Choroid plexus epithelial cell (primary cell): ENCODE measurements at places on chromosomes 13 and 19.

DNA sequence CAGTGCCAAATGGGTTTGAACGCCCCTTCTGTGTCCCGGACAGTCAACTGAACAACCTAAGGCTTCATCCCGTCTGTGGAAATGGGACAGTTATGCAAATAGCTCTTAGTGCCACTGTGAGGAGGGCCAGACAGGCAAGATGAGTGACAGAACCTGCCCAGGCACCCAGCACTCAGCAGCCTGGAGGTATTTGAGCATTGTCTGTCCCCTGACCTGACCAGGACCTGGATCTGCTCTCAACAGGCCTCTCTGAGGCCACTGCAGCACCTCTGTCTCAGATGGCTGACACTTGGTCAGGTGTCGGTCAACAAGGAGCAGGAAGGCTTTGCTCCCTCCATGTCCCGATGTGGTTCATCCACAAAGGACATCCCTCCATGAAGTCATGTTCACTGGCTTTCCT is 67.9 kb downstream of the CCDC70 start:
- no peak for DNase-seq

- DNase-seq: no peak
Measured at GRCh38 chr13:30303269-30303668, 4.1 kb downstream of the KATNAL1 start.

GRCh38 chr13:111897178-111897845 is 169.6 kb upstream of the SOX1 start:
- no peak for DNase-seq

DNA sequence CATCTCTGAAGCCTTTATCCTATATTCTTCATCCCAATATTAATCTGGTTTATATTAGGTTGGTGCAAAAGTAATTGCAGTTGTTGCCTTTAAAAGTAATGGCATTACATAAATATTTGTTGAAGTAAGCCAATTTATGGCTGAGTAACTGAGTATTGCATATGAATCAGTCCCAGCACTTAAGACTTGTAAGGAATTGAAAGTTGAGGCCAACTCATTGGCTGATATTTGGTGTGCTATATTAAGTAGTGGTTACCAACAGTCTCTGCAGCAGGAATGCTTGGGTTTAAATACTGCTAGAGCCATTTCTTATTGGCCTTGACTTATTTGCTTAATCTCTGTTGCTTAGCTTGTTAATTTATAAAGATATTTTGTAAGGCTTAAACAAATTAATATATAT is 460.7 kb downstream of the GPC6 start:
- DNase-seq: peak; percentile 12

- peak; percentile 97 for DNase-seq
Measured at GRCh38 chr13:67119481-67119894, 110.6 kb downstream of the PCDH9 start.

DNA sequence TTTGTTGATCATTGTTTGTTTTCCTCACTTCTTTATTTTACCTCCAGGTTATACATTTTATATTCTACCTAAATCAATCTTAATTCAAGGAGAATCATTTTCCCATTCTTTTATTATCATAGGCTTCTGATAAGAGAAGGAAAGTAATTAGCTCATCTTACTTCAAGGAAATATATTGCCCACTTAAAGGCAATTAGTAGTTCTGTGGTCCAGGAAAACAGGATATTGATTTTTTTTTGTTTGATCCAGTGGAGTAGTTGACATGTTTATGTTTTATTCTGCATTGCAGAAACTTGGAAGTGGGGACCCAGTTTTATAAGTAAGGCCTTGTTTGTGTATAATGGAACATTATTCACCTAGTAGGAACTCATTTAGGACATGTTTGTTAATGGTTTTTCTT is 390.6 kb downstream of the NDFIP2 start:
- DNase-seq: no peak

GRCh38 chr13:35979361-35979951 is 151.7 kb downstream of the DCLK1 start:
- DNase-seq: peak; percentile 98

GRCh38 chr13:107803822-107804495 is 411.4 kb downstream of the LIG4 start:
- no peak for DNase-seq

DNA sequence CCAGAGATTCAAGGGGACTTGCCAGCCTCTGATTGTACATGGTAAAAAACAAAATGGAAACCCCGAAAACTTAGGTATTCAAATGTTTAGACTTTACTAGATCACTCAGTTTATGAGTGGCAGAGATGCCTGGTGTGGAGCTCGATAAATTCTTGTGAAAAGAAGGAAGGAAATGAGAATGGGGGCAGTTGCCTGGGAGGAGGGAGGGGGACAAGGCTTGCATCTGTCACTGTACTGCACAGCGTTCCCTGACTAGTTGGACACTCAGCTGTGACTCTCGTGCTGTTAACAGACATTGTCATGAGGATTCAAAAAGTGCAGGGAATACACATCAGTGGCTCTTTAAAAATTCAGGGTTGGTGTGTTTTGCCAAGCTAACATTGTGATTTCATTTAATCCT is 232.9 kb downstream of the ZIC5 start:
- no peak for DNase-seq

- DNase-seq: no peak
Measured at GRCh38 chr13:111506125-111506524, 185.7 kb downstream of the TEX29 start.

GRCh38 chr19:14021474-14021873 is 6.5 kb upstream of the RLN3 start:
- no peak for DNase-seq

DNA sequence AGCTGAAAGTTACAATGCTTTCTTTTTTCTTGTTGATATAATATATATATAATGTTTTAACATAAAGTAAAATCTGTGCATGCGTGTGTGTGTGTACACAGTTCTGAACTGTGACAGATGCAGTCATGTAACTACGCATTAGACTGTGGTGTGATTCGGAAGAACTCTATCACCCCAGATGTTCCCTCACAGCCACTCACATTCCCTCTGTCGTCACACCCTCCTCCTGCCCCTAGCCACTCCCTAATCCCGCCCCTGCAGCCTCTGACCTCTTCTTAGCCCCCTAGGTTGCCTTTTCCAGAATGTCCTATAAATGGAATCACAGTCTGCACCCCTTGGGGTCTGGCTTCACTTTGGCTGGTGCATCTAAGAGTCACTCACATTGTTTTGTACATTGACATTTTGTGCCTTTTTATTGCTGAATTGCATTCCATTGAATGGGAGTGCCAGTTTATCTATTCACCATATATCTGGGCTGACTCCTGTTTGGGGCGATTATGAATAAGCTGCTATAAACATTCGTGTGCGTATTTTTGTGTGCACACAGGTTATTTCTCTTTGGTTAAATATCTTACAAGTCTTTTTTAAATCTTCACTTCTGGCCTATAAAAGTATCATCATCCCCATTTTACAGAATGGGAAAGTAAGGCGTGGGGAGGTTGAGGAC is 20.4 kb downstream of the DHRS12 start:
- DNase-seq: no peak

DNA sequence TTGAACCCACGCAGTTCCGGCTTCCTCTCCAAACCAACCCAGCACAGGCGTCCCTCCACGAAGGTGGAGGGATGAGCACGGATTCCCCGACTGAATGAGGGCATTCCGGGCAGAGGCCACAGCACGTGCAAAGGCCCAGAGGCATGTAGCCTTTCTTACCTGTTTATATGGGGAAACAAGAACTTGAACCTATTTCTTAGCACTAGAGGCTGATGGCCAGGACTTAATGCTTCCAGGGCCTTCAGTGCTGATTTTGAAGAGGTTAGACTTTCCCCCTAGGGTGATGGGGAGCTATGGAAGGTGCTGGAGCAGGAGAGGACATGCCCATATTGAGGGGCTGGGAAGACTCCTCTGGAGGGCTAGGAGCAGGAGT is 2.0 kb downstream of the MAST3 start:
- DNase-seq: no peak

DNA sequence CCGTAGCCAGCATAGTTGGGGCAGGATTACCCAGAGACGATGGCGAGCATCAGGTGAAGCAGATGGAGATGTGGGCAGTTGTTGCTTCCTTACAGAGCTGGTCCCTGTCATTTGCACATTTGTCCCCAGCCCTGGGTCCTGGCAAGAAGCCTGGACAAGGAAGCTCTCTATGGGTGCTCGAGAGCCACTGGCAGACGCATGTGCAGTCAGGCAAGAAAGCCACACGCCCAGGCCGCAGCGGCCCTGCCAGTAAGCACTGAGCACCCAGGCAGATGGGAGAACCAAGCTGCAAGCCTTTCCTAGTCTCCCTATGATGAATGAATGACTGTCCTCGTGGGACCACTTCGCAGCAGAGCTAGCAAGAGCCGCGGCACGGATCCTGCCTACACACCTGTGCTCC is 182.8 kb downstream of the FOXO1 start:
- no peak for DNase-seq

DNA sequence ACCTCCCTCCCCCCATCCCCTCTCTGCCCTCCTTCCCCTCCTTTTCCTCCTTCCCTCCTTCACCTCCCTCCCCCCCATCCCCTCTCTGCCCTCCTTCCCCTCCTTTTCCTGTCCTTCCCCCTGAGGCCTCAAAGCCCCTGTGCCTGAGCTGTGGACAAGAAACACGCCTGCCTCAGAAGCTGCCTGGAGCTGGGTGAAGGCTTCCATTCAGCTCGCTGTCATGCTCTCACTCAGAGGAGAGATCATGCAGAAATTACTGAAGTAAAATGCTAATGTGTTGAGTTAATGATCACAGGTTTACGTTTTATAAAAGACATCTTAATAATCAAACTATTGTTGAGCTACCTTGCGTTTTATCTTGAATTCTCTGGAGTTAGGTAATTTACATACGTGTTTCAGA is 114.5 kb downstream of the ATP11A start:
- DNase-seq: no peak

GRCh38 chr19:18289471-18290301 is 8.3 kb upstream of the JUND start:
- DNase-seq: peak; percentile 43

DNA sequence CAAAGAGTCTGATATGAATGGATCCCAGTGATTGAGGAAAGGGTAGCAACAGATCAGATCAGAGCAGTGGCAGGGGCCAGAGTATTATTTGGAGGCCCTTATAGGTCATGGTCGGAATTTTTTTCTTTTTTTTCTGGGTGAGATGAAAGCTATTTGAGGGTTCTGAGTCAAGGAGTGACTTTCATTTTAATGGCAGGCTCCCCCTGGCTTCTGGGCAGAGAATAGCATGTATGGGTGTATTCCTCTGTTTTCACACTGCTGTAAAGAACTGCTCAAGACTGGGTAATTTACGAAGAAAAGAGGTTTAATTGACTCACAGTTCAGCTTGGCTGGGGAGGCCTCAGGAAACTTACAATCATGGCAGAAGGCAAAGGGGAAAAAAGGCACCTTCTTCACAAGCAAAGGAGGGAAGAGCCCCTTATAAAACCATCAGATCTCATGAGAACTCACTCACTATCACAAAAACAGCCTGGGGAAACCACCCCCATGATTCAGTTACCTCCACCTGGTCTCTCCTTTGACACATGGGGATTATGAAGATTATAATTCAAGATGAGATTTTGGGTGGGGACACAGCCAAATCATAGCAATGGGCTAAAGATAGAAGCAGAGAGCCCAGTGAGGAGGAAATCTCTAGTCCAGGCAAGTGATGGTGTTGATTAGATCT is 3.0 kb upstream of the SLC6A16 start:
- peak; percentile 61 for DNase-seq

DNA sequence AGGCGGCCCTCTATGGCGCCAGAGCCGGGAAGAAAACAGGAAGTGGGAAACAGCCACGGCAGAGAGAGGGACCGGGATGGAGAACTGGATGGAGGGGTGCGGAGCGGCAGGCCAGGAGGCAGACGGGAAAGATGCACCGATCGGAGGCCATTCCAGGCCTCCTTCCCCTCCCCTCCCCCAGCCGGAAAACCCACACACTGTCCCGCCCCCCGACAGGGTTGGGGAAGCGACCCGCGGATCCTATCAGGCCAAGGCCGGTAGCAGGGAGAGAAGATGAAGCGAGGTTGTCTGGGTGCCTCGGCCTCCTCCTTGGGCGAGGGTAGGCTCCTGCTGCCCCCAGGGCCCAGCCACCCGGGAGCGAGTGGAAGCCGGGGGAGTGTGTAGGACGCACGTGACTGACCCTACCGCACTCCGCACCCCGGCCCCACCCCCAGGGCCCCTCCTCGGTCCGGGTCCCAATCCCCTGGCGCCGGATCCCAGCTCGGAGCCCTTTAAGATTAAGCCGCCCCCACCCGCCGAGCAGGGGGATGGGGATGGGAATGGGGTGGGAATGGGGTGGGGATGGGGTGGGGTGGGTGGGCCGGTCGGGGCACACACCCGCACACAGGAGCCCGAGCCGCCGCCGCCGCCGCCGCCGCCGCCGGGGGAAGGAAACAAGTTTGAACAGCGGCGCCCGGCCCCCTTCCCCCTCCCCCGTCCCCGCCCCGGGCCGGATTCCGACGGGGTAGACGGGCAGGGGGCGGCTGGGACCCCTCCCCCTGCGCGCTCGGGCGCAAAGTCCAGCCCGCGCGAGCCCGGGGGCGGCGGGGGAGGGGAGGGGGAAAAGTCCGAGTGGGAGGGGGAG is 1.5 kb downstream of the ERF start:
- peak; percentile 36 for DNase-seq

DNA sequence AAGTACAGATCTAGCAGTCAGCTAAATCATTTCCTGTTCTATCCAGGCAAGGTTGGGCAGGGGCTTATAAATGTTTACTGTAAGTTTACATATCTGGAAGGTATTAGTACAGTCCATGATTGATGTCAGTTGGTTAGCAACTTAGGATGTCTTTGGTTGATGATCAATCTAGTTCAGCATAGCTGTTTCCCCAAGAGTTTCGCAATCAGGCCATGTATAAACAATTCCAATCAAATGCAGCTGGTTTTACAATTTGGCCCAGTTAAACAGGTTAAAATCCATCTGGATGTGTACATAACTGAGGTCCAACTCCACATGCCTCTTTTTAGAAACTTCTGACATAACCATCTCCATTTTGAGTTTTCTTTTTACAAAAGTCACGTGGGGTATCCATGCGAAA is 6.9 kb downstream of the ZNF221 start:
- DNase-seq: peak; percentile 36

- DNase-seq: peak; percentile 79
Measured at GRCh38 chr19:12757544-12758274, 6.1 kb downstream of the BEST2 start.

GRCh38 chr13:114130837-114131582 is 1.4 kb downstream of the RASA3 start:
- DNase-seq: peak; percentile 86
